ENCODE measurements at places on chromosomes 16 and 17.

DNA sequence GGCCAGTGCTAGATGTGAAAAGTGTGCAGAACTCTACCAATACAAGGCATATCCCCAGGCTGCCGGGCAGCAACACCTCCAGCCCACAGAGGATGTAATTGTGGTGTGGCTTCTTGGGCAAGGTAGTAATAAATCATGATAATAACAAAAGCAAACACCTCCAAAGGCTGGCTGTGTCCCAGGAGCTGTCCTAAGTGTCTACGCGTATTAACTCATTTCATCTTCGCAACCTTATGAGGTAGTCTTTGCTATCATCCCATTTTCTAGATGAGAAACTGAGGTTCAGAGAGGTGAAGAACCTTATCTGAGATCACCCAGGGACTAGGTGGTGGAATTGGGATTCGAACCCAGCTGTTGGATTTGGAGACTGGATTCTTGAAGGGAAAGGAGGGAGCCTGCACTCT, 5.3 kb downstream of the PDK2 start:
- peaks cover 20% of the 10 kb centered on the region for H3K4me1 ChIP-seq
- DNase-seq: no peak
- no peak overlapping the region for H3K27ac ChIP-seq
- H3K36me3 ChIP-seq: no peaks in the 10 kb centered on the region

DNA sequence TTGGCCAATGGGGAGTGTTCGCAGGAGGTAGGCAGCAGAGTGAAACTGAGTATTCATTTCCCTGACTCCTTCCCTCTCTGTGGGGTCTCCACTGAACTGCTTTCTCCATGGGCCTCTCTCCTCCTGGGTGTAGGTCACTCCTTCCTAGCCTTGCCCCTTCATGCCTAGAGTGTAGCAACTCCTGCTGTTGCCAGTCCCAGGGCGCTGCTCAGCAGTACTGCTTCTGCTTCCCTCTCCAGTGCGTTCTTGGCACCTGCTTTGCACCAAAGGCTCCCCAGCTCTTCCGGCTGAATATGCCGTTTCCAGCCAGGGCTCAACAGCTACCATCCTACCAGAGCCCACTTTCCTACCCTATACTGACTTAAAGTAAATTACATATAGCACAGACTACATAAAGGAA, 92.2 kb downstream of the MAF start:
- H3K4me1 ChIP-seq: peaks cover 10% of the 10 kb centered on the region
- DNase-seq: no peak
- no peaks in the 10 kb centered on the region for H3K36me3 ChIP-seq
- no peak overlapping the region for H3K27ac ChIP-seq

GRCh38 chr16:77579351-77579891, 142.9 kb upstream of the NUDT7 start:
- no peaks in the 10 kb centered on the region for H3K27me3 ChIP-seq
- H3K4me3 ChIP-seq: no peak overlapping the region
- no peak for DNase-seq
- H3K4me1 ChIP-seq: peaks cover 4% of the 10 kb centered on the region
- no peaks in the 10 kb centered on the region for H3K36me3 ChIP-seq
- H3K27ac ChIP-seq: no peak overlapping the region

DNA sequence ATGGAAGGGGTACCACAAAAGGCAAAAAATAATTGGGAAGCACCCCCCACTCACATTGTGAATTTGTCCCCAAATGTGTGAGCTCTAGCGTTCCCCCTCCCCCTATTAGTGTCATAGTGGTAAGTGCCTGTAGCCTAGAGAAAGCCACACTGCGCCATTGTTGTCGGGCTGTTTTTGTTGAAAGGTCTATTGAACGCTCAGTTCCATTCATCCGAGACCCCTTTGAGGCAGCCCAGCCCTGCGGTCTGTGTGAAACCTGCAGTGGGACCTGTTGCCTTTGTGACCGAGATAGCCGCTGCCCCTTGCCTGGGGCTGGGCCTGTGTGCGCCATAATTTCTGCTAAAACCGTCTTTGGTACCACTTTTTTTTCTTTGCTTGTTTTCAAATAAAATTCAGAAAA, 3.0 kb downstream of the JPT2 start:
- peak overlapping the region; percentile 90 for H3K27ac ChIP-seq
- peak overlapping the region; percentile 32 for H3K4me3 ChIP-seq

DNA sequence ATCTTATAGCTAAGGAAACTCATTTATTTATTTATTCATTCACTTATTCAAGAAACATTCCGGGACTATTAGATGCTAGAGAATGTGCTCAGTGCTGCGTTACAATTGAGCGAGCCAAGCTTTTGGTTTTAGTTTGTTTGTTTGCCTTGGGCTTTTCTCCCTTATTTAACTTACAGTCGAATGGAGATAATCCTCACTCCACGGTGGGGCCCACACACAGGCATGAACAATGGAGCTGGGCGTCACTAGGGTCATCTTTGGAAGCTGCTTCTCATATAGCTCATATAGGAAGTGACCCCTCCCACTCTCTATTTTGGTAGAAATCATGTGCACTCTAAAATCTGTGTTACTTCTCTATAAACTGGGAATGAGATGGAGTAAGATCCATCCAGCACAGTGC, 210.0 kb downstream of the TMEM114 start:
- no peaks in the 10 kb centered on the region for H3K36me3 ChIP-seq
- peak; percentile 87 for DNase-seq
- H3K4me1 ChIP-seq: peaks cover 25% of the 10 kb centered on the region
- no peak overlapping the region for H3K4me3 ChIP-seq
- H3K27ac ChIP-seq: peak overlapping the region; percentile 15
- H3K27me3 ChIP-seq: no peaks in the 10 kb centered on the region

DNA sequence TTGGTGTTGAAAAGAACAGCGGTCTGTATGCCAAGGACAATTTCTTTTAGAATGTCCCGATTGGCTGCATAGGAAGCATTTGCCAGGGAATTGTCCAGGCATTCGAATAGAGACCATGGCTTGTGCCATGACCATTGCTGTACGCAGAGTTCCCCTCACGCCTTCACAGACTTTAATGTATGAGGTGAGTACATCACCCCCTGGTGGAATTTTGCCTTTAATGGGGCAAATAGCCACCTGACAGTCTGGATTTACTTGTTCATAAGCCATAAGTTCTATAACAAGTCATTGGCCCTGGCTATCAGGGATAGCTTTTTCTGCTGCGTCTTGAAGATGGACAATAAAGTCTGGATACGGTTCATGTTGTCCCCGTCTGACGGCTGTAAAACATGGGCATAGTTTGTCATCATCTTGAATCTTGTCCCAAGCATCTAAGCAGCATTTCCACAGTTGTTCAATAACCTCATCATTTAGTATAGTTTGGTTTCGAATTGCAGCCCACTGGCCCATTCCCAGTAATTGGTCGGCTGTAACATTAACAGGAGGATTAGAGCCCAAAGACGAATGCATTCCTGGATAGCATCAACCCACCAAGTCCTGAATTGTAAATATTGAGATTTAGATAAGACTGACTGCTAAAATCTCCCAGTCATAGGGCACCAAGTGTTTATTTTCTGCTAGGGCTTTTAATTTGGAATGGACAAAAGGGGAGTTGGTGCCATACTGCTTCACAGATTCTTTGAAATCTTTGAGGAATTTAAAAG, 67.7 kb upstream of the ARL4D start:
- no peak overlapping the region for H3K4me3 ChIP-seq
- no peak overlapping the region for H3K27ac ChIP-seq
- no peaks in the 10 kb centered on the region for H3K36me3 ChIP-seq
- no peaks in the 10 kb centered on the region for H3K27me3 ChIP-seq
- H3K4me1 ChIP-seq: peaks cover 18% of the 10 kb centered on the region

GRCh38 chr16:9850817-9851216, 331.4 kb downstream of the GRIN2A start:
- no peak for DNase-seq
- no peak overlapping the region for H3K4me3 ChIP-seq
- H3K27me3 ChIP-seq: no peaks in the 10 kb centered on the region
- H3K4me1 ChIP-seq: no peaks in the 10 kb centered on the region

GRCh38 chr16:81189100-81189664, 49.3 kb upstream of the BCO1 start:
- no peak overlapping the region for H3K4me3 ChIP-seq
- H3K36me3 ChIP-seq: no peaks in the 10 kb centered on the region
- H3K4me1 ChIP-seq: no peaks in the 10 kb centered on the region

DNA sequence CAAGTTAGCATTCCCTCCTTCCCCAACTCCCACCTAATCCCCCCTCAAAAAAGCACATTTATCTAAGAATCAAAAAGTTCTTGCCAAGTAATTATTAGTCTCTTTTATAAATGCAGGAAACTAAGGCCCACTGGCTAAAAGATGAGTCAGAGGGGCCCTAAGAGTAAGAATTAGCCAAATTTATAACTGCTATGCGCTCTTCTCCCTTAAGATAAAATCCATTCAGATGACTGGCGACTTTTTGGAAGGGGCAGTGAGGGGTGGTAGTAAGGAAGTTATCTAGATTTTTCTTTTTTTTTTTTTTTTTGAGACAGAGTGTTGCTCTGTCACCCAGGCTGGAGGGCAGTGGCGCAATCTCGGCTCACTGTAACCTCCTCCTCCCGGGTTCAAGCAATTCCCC, 17.1 kb downstream of the ZNF652 start:
- H3K36me3 ChIP-seq: no peaks in the 10 kb centered on the region
- no peak overlapping the region for H3K4me3 ChIP-seq
- no peaks in the 10 kb centered on the region for H3K4me1 ChIP-seq
- no peaks in the 10 kb centered on the region for H3K27me3 ChIP-seq
- DNase-seq: no peak
- H3K27ac ChIP-seq: no peak overlapping the region

- H3K27me3 ChIP-seq: no peaks in the 10 kb centered on the region
- peak; percentile 40 for DNase-seq
- H3K27ac ChIP-seq: no peak overlapping the region
- H3K4me3 ChIP-seq: no peak overlapping the region
Observed at GRCh38 chr17:6361733-6362132, 73.2 kb downstream of the AIPL1 start.

DNA sequence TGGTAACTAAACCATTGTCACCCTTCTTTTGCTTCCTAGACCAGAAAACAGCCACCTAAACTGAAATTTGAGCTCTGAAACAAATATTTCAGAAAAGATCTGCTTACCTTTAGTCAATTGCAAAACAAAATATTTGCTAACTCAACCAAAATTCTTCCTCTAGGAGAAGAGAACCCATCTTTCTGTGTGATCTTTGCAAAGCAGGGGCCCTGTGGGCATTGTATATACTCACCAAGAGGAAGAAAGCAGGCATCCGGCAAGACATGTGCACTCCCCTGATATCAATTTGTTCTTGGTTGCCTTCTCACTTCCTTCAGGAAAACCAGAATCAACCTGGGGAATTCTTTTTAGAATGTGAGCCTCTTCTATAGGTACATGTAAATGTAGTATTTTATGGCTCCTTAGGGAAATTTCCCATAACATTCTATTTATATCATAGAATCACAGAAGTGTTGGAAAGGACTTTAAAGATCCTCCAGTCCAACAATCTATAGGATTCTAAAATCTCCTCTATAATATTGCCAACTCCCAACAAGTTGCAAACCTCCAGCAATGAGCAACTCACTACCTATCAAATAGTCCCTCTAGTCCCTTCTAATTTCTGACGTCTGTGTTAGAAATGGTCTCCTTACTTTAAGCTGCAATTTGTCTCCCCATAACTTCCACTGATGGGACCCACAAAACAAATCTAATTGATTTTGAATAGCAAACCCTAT, 966 bp downstream of the SLFN14 start:
- no peak overlapping the region for H3K27ac ChIP-seq
- no peaks in the 10 kb centered on the region for H3K4me1 ChIP-seq
- no peak for DNase-seq
- H3K36me3 ChIP-seq: no peaks in the 10 kb centered on the region

GRCh38 chr17:17497845-17498520, 1.8 kb upstream of the RASD1 start:
- no peak for DNase-seq
- no peak overlapping the region for H3K27ac ChIP-seq
- H3K4me1 ChIP-seq: peaks cover 32% of the 10 kb centered on the region
- H3K27me3 ChIP-seq: peaks cover 31% of the 10 kb centered on the region
- H3K36me3 ChIP-seq: no peaks in the 10 kb centered on the region
- H3K4me3 ChIP-seq: no peak overlapping the region

DNA sequence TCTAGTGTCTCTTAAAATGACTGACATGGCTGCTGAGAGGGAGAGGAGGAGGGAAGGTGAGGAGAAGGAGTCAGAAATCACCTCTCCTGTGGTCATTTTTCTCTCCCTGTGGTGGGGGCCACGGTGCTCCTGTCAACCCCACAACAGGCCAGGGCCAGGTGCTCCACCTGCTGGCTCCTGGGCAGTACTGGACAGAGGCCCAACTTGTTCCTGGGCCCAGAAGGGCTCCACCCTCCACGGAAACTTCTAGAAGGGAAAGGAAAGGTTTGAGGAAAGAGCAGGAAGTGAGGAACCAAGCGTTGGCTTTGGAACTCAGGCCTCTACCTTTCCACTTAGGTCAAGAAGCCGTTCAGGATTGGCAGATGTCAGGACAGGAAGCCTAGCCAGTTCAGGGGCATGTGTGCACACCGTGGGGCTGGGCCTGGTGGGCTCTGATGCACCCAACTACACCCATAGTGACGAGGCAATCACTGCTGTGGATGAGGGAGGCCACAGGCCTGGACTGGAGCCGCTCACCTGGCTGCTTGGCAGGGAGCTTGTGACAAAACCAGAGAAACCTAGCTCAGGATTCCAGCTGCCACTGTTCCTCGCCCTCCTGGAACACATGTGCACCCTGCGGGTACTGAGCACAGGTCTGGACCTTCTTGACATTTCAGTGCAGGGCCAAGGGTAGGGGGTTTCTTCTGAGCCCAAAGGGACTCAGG, 36.1 kb downstream of the WNT3 start:
- no peak overlapping the region for H3K27ac ChIP-seq
- no peak overlapping the region for H3K4me3 ChIP-seq
- peaks cover 20% of the 10 kb centered on the region for H3K27me3 ChIP-seq
- H3K4me1 ChIP-seq: peaks cover 13% of the 10 kb centered on the region
- peak; percentile 62 for DNase-seq

DNA sequence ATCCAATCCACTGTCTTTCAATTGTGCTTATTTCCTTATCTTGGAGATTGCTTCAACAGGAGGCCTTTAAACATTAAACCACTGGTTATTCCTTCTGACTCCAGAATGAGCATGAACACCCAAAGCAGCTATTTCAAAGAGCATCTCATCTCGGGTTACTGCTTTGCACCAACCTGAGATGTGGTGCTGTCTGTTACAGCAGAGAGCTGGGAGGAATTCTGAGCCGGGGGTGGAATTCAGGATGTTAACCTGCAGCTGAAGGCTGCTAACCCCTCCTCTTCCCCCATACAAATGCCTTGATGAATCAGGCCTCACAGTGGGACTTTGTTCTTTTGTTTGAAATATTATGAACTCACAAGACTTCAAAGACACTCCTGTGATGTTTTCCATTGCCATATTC, 113.1 kb downstream of the SHISA9 start:
- H3K27ac ChIP-seq: peak overlapping the region; percentile 26
- peak; percentile 62 for DNase-seq
- no peaks in the 10 kb centered on the region for H3K27me3 ChIP-seq
- H3K4me3 ChIP-seq: no peak overlapping the region
- peaks cover 26% of the 10 kb centered on the region for H3K4me1 ChIP-seq

GRCh38 chr17:42132941-42133340, 10.3 kb downstream of the HSPB9 start:
- no peak overlapping the region for H3K27ac ChIP-seq
- H3K27me3 ChIP-seq: no peaks in the 10 kb centered on the region
- no peak for DNase-seq
- H3K4me1 ChIP-seq: no peaks in the 10 kb centered on the region
- H3K4me3 ChIP-seq: no peak overlapping the region
- H3K36me3 ChIP-seq: no peaks in the 10 kb centered on the region

- H3K4me3 ChIP-seq: no peak overlapping the region
- H3K36me3 ChIP-seq: no peaks in the 10 kb centered on the region
- peaks cover 20% of the 10 kb centered on the region for H3K4me1 ChIP-seq
- no peaks in the 10 kb centered on the region for H3K27me3 ChIP-seq
- H3K27ac ChIP-seq: no peak overlapping the region
Observed at GRCh38 chr17:49779739-49780231, 8.7 kb upstream of the KAT7 start.

- H3K27me3 ChIP-seq: no peaks in the 10 kb centered on the region
- peaks cover 32% of the 10 kb centered on the region for H3K36me3 ChIP-seq
- H3K4me1 ChIP-seq: no peaks in the 10 kb centered on the region
- no peak overlapping the region for H3K27ac ChIP-seq
- no peak overlapping the region for H3K4me3 ChIP-seq
Observed at GRCh38 chr17:51010173-51010675, 110.4 kb downstream of the SPAG9 start.

Data from neural progenitor cell (in vitro differentiated cells).